ENCODE measurements at places on chromosomes 16 and 17.

GRCh38 chr17:8176197-8176940 is at the start of gene TMEM107:
Gene TMEM107, minus strand, starts transcription at chr17:8176380. Its CDS starts 94 bp downstream, at chr17:8176286.
- no peak for DNase-seq

GRCh38 chr17:83122834-83123233 is 43.4 kb downstream of the METRNL start:
- no peak for DNase-seq

DNA sequence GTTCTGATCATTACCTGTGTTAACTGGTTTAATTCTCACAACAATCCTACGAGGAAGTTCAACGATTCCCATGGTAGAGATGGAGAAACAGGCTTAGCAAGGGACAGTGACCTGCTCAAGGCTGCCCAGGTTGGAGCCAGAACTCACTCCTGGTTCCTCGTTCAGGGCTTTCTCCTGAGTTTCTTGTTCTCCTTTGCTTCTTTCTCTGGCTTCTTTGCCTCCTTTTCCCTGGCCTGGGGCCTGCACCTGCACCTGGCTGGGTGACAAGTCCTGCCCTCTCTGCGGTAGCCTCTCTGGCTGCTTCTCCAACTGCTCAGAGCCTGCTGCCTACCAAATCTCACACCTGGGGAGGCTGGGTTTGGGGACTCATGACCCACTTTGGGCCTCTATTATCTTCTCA is 2.8 kb downstream of the CCL22 start:
- DNase-seq = no peak

DNA sequence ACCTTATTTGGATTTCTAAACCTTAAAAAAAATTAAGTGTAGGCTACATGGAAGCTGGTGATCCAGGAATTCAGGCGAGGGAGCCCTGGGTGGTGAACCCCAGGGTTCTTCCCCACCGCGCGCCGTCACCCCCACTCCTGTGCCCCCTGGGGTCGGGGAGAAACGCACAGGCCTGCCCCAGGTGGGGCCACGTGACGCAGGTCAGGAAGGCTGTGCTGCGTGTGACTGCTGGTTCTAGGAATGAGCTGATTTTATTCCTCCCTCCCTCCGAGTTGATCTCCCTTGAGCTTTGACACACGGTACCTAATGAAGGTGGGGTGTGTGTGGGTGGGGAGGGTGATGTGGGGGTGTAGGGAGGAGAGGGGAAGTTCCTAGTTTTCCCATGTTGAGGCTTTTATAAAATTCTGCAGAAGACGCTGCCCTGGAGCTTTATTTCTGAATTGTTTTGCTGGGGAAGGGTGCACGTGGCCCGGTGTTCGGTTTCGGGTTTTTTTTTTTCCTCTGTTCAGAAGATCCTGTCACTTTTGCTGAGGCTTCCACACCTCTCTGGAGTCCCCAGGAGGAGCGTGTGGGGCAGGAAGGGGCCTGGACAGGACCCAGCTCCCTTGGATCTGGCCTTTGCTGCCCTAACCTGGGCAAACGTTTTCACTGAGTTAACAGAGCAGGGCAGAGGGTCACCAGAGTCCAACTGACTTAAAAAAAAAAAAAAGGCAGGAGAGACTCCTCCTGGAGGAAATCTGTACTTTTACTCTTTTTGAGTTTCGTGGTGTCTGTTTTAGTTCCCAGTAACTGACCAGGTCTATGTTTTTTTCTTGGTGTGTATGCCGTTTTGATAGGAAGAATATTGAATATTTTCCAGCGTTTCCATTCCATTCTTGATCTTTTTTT is 55.8 kb upstream of the GSE1 start:
- no peak for DNase-seq

GRCh38 chr17:15917438-15918027 is 27.4 kb upstream of the ADORA2B start:
- no peak for DNase-seq

DNA sequence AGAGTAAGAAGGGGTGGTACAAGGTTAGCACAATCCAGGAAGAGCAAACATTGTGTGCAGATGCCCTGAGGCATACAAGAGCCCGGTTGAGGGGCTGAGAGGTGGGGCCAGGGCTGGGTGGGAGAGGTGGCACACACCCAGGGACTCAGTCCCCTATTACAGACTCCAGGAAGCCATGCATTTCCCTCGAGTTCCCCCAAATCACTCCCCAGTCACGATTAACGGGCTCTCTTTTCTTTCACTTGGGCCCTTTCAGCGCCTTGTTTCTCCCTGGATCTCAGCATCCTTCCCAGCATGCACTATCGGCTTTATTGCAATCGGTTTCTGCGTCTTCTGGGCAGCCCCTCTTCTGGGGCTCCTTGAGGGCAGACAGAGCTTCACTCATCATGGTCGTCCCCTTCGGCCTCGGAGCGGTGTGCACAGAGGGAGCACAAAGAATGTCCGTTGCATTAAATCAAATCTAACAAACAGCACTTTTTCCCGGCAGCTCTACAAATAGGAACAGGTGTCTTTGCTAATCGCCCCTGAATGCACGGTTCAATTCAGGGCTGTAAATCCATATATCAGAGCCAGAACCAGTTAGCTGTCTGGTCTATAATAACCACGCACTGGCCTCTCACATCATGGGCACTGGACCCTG is 184.6 kb upstream of the HSBP1 start:
- DNase-seq = no peak

DNA sequence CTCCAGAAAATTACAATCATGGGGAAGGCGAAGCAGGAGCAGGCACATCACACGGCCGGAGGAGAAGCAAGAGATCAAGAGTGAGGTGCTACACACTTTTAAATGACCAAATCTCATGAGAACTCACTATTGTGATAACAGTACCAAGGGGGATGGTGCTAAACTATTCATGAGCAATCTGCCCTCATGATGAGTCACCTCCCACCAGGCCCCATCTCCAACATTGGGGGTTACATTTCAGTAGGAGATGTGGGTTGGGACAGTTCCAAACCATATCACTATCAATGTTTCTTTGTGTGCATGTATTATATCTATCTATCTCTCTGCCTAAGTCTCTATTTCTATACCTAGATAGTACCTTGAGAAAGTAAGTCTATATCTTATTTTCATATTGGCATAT is 724.8 kb downstream of the CDH11 start:
- DNase-seq = no peak

GRCh38 chr16:27628241-27628942 is 78.4 kb downstream of the KATNIP start:
- no peak for DNase-seq

- no peak for DNase-seq
Observed at GRCh38 chr17:80445726-80446110, 30.7 kb downstream of the NPTX1 start.
